ENCODE measurements at places on chromosomes 11 and 22. TPM values are rescaled to one million over a fixed set of nuclear protein-coding genes. Genes with fewer than 3 reads are reported as not detected.

The CRYBB3 gene
- total RNA-seq: not detected

The H19 gene
- total RNA-seq: 25.9 TPM

The CASP12 gene
- not detected for total RNA-seq

The SEC14L3 gene
- not detected for total RNA-seq

The OR4P4 gene
- not detected for total RNA-seq

The OR5T1 gene
- not detected for total RNA-seq

The LZTR1 gene
- 50.3 TPM for total RNA-seq

The FOXRED2 gene
- total RNA-seq: 7.2 TPM

The POU2AF2 gene
- not detected for total RNA-seq

The PLAAT3 gene
- total RNA-seq: 0.48 TPM

The KRTAP5-7 gene
- not detected for total RNA-seq

All from epithelial cell of alveolus of lung (primary cell).